Umbilical cord (tissue), 2 donors: ENCODE measurements at places on chromosomes 1 and 21. TPM values are rescaled to one million over a fixed set of nuclear protein-coding genes. Genes with fewer than 3 reads are reported as not detected.

DNA sequence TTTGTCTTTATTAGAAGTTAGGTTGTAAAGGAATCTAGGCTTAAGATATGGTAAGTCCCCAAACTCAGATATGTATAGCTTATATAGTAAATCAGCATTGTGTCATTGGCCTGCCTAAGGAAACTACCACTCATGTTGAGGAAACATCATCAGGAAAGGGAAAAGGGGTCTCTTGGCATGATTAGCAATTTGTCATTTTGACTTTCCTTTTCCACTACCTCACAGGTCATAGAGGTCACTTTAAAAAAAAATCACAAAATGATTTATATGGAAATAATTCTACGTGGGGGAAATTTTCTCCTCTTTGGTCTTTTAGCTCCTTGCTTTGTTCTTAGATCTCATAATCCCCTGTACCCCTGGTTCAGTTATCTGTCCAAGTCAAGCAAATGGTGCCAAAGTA is 213.5 kb downstream of the RPS6KC1 start:
- no peak for DNase-seq

The HES3 gene
- not detected for total RNA-seq

The UBE2J2 gene
- 22.9 TPM for total RNA-seq

- DNase-seq = peak; percentile 56
These were observed 14.7 kb downstream of the NIBAN1 start for GRCh38 chr1:184959626-184960025.

- DNase-seq = peak; percentile 34
These were observed 894 bp downstream of the TCEA3 start for GRCh38 chr1:23423415-23424292.

- no peak for DNase-seq
These were observed 714.3 kb downstream of the MATN1 start for GRCh38 chr1:30008998-30009657.
